NB4 (cell line): ENCODE measurements at places on chromosomes 4 and X.

DNA sequence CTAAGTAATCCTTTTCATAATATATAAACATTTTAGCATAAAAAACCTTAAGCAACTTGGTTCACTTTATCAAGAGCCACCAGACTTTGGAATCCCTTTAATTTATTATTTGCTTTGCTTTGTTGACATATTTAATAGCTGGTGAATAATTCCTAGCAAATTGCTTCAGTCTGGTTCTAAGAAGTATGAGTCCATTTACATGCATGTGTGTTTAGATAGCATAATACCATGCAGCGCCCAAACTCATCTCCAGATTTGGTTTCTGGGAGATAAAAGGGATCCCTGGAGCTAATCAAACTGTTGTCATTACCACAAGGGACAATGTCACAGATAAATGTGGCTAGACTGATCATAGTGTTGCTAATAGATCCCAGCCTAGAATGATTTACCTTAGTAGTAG is 111.8 kb downstream of the TMEM144 start:
- DNase-seq = no peak

DNA sequence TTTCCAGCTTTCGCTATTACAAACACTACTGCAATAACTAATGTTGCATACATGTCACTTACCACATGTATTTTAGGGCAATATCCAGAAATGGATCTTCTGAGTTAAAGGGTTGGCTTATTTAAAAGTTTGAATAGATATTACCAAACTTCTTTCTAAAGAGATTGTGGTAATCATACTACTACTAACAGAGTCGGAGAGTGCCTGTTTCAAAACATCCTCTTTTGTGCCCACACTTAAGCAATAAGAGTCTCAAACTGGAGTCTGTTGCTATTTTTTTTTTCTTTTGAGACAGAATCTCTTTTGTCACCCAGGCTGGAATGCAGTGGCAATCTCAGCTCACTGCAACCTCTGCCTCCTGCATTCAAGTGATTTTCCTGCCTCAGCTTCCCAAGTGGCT is 35.8 kb downstream of the FGFBP1 start:
- peak; percentile 78 for DNase-seq

DNA sequence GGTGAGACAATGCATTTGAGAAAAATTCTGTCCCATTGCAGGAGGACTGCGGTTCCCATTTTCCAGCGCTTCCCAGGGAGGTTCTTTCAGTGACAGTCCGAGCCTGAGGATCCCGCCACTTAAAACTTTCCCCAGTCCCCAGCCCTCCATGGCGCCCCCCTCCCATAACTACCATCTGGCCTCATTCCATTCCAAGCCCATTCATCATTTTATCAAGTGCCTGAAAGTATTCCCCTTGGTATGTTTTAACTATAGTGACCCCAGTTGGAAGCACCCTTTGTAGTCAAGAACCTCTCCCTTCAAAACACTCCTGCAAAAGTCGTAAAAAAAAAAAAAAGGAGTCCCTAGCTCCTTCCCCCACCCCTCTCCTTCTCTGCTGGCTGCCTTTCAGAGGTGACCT is 1.2 kb downstream of the RASL11B start:
- DNase-seq = no peak

- DNase-seq = no peak
Measured at GRCh38 chrX:37867536-37868153, 20.3 kb upstream of the DYNLT3 start.

DNA sequence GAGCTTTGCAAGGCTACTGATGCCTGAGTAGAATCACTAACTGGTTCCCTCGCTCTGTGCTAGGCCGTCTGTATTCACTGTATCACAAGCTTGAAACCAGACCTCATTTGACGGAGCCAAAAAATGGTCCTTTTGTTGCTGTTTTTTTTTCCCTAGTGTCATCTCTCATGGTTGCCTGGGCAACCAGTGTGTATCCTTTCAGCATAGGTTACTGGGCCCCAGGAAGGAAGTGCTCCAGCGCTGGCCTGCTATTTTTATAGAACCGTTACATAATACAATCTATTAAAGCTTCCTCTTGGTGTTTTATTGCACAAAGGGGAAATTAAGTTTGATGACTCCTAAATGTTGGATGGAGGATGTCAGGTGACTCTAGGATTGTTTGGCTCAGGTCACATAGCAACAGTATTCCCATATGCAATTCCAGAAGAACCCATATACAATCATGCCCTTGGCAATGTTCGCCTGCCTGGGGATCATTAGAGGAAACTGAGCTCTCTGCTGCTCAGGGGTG is 220.4 kb downstream of the SPRY1 start:
- peak; percentile 88 for DNase-seq

- DNase-seq = no peak
Measured at GRCh38 chrX:30900227-30900626, 11.2 kb upstream of the TAB3 start.

- no peak for DNase-seq
Measured at GRCh38 chr4:120801137-120801758, 121.3 kb downstream of the PRDM5 start.

GRCh38 chrX:41441934-41442823 is 5.0 kb upstream of the NYX start:
- DNase-seq = peak; percentile 94

- DNase-seq = no peak
Measured at GRCh38 chr4:163003979-163004378, 162.7 kb downstream of the NAF1 start.

DNA sequence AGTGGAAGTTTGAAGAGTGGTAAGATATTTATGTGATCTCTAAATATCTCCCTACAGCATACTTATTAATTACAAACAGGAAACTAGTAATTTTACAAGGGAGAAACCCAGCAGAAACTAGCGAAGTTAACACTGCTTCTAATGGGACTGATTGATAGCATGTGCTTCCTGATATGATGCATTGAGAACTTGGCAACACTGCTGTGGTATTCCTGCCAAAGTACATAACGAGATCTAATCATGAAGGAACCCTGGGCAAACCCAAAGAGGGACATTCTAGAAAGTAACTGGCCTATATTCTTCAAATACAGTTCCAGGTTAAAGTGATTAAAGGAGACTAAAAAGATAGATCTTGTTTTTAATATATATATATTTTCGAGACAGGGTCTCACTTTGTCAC is 4.6 kb upstream of the GPR34 start:
- DNase-seq = no peak

DNA sequence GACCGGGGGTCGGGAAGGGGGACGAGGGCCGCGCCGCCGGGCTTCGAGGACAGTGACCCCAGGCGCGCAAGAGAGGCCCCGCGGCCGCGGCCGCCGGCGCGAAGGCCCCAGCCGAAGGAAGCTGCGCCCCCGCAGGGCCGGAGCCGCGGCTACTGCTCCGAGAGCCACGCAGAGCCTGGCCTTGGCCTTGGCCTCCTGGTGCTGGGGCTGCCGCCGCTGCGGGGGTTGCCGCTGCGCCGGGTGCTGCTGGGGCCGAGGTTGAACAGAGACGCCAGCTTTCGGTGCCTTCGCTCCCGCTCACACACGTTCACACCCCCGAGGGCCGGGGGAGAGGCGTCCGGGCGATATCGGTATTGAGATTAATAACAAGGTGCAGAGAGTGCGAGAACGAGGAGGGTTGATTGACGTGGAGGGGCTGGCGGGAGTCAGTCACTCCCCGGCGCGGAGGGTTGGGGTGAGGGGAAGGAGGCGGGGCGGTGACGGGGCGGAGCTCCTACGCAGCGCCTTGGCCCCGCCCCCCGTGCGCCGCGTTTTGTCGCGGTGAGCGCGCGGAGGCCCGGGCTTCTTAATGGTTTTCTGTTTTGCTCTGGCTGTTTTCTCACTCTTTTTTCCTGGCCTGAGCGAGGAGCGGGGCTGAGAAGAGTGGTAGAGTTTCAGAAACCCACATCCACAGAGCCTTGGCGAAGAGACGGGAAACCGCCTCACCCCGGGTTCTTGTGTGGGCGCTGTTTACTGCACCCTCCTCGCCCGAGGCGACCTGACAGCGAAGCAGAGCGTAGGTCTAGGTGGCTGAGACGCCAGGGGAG is 878 bp upstream of the CNOT6L start:
- peak; percentile 93 for DNase-seq

DNA sequence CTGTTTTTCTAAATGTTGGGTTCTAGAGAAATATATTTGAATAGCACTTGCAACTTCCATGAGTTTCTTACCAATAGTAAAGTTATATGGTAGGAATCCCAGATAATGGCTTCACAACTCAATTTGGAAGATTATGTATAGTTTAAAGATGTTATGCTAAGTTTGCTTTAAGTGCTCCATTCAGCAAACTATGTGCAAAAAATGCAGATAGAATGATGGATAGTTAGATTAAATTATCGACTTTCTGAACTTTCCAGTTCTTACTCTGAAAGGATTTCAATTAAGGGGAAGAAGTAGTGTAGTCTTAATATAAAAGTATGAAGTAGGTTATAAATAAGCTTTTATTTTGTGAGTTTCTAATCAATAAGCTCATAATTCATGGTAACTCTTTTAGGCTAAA is 60.7 kb upstream of the NFKB1 start:
- no peak for DNase-seq

DNA sequence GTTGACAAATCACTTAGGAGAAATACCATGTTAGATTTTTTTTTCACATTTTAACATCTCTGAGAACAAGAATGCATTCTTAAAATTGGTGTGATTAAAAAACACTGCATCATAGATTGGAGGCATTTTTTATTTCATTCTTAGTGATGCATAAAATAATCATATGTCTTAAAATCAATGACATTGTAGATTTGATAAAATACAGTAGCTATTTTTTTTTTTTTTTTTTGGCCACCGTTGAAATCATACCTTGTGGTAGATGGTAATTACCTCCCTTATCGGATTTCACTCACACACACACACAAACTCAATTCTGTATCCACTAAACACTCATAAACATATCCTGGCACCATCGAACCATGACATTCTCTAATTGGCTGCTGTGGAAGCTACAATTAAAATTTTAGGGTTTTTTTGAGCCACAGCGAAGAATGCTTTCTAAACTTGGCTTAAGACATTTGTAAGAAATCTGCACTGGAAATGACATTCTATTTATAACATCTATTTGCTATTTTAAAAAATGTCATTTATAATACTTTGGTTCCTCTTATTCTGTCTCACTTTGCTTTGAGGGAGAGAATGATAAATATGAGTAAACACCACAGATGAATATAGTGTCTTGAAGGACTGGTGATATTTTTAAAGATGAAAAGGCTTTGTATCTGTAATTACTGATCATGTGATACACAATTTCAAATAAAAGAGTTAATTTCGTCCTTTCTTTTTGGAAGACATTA is 60.1 kb downstream of the CCSER1 start:
- no peak for DNase-seq

- no peak for DNase-seq
Measured at GRCh38 chr4:76993787-76994641, 44.5 kb downstream of the SEPTIN11 start.

- DNase-seq = no peak
Measured at GRCh38 chr4:79341893-79342653, 16.2 kb upstream of the NAA11 start.

DNA sequence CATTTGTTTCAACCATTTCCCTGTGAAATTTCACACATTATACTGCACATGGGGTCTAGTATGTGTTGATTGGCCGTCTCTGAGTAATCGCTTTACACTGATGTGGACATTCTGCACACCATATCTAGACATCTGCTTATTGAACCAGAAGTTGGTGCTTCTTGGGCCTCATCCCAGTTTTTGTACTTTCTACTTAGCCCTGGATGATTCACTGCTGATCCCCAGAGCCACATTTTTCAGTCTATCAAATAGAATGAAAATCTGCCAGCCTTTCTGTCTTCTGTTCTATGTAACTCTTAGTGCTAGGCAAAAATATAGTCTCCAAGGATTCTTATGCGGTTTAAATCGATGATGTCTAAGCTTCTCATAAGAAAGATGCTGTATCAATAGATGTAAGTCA is 40.5 kb upstream of the RELL1 start:
- DNase-seq = no peak

- DNase-seq = no peak
Measured at GRCh38 chrX:71815906-71816156, 52.7 kb downstream of the CXorf49B start.

DNA sequence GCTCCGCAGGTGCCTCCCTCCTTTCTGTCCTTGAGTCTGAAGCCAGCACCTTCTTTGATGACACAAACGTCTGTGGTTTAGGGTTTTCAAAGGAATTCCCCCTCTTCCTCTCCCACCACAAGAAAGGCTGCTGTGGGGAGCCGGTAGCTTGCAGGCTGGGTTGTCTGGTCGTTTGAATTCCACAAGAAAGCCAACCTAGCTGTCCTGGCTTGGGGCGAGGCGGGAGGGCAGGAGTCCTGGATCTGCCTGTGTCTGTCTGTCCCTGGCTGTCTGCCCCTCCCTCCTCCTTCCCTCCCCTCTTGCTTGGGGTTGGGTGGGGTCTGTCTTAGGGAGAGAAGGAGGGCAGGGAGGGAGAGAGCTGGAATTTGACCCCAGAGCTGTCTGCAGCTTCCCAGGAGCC is 56.3 kb downstream of the SHROOM2 start:
- DNase-seq = no peak

GRCh38 chr4:52951016-52951415 is 88.9 kb downstream of the RASL11B start:
- DNase-seq = no peak
